Smooth muscle cell of the brain vasculature (primary cell): ENCODE measurements at places on chromosomes 7 and 10.

GRCh38 chr10:49222170-49222569, 34.0 kb upstream of the TMEM273 start:
- DNase-seq = no peak

DNA sequence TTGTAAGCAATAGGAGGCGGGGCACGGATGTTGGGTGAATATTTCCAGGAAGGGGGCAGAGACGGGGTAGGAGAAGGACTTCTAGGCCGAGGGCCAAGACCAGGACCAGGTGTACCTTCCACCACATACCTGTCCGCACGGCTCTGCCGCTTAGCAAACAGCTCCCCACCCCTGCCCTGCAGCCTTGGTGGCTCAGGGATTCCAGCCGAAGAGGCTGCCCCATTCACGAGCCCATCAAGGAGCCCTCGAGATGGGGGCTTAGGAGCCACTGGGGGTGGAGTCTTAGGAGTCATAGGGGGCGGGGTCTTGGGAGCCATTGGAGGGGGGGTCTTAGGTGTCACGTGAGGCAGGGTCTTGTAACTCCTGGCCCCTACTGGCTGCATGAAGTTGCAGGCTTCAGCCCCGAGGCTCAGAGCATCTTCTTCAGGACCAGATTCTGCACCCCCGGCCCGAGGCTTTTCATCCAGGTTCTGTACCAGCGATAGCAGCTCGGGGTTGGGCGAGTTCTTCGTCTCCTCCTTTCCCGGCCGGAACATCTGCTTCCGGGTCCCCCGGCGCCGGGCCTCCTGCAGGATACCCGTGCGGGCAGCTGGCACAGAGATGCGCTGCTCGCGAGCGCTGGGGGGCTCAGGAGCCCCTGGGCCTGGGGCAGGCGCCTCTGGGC, 6.1 kb upstream of the MYOZ1 start:
- no peak for DNase-seq

DNA sequence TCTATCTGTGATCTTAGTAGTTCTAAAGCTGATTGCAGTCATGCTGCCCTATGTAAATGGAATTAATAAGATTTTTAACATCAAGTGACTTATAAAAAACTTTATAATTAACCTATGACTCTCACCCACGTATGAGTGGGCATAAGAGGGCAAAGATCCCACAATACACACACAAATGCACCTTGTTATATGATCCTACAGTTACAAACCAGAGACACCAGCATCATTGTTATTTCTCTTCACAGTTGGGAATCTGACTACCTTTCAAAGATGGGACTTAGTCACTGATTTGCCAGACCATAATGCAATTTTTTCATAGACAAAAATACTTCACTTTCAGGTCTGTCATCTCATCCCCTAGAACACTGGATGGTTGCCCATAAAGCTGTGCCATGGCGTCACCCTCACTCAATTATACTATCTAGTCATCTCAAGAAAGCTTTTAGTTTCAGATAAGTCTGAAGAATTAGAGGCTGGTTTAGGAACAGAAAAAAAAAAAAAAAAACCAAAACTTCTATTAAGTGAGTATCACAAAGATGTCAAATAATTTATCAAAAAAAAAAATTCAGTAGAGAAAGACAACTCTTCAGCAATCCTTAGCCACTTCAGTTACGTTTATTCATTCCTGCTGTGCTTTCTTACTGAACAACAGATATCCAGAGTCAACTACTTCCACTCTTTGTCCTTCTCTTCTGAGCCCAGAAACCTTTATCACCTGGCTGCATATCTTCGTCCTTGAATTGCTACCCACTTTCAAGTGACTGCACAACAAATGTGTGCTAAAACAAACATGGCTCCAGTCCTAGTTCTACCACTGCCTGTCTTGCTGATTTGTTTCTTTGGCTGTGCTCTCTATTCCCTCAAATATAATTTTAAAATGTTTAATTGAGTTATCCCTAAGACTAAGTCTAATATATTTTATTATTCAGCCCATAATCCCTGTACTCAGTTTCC, 175.0 kb upstream of the CHRM2 start:
- DNase-seq = no peak

DNA sequence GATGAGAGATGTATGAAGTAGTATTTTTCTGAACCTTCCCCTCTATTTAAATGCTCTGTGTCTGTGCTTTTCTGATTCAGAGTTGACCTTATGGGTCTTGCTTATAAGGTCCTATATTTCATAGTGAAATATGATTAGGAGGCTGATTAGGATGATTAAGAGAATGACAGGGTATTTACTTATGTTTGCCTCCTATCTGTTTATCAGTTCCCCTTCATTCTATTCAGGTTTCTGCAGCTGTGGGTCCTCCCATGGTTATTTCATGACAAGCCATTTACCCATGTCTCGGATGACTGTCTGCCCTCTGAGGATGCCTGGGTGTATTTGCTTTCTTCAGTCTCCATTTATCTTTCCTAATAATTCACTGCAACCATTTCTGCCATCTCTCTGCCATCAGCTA, 16.9 kb downstream of the RPA3 start:
- DNase-seq = no peak

DNA sequence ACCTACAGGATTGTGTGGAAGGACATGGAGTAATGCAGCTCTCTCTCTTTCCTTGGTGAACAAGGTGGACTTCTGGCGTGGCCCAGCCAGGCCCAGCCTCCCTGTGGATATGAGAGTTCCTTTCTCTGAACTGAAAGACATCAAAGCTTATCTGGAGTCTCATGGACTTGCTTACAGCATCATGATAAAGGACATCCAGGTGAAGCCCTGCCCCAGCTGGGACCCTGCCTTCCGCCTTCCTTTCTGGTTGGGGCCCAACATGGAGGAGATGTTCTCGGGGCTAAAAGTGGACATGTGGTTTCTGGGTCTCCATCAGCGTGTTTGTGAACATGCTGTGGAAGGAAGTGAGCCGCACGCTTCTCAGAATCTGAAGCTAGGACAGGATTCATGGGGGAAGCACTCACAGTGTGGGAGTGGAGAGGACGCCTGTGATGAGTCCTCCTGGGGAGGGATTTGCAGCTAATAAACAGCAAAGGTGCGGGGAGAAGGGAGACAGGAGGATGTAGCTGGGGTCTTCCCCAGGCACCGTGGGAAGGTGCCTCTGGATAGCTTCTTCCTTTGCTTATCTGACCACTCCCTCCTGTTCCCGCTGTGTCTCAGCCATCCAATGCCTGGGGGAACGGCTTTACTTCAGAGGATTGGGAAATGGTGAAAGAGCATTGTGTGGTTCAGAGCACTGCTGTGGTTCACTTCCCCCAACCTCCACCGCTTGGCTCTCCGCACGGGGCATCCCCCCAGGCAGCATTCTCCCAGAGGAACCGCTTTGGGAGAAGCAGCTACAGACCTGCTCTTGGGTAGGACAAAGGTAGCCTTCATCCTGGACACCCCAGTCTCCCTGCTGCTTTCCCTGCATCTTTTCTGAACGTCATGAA, 5.5 kb downstream of the CPA5 start:
- DNase-seq = no peak

DNA sequence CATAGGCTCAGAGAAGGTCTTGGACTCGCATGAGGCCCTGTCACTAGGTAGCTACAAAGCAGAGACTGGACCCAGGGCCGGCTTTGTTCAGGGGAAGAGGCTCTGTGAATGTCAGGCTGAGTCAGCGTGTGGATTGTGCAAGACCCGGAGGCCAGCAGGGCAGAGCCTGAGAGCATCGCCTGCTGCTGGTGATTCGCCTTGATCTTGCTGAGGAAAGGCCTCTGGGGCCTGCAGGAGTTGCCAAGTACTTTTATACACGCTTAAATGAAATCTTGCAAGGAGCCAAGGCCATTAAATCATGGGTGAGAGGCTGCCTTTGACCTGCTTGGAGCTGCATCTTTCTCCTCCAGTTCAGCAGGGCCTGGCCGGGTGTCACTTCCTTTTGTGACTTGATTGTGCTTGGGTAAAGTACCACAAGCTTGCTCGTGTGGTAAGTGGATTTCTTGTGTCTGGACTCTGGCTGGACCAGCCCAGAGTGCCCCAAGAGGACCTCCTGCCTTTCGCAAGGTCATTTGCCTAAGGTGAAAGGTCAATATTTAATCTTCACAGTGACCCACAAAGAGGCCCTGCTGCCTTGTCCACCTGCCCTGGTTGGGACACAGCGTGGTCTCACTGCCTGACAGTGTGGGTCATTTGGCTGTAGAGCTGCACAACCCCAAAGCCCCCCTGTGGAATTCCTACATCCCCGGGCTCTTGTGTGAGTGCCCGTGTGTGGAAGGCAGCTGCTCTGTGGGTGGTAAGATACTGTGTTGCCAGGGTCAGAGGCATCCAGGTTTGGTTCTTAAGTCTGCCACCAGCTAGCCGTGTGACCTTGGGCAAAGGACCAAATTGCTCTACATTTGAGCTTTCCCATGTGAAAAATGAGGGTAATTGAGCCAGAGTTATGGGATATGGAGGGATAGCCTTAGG, 38.6 kb upstream of the SH2D4B start:
- peak; percentile 80 for DNase-seq
